Activated naive CD4-positive, alpha-beta T cell treated with anti-CD3 and anti-CD28 coated beads for 36 hours (primary cell): ENCODE measurements at places on chromosomes 16 and 17. TPM values are rescaled to one million over a fixed set of nuclear protein-coding genes. Genes with fewer than 3 reads are reported as not detected.
A peak's percentile ranks its signal among the peaks of the same experiment; 100 is the strongest.

GRCh38 chr16:81553080-81553813 lies 108.6 kb downstream of the CMIP start:
- DNase-seq = no peak

- DNase-seq = no peak
Observed at GRCh38 chr16:86593913-86594620, 15.7 kb downstream of the FOXL1 start.

GRCh38 chr17:64006361-64007088 lies 8.4 kb downstream of the PRR29 start:
- DNase-seq = no peak

DNA sequence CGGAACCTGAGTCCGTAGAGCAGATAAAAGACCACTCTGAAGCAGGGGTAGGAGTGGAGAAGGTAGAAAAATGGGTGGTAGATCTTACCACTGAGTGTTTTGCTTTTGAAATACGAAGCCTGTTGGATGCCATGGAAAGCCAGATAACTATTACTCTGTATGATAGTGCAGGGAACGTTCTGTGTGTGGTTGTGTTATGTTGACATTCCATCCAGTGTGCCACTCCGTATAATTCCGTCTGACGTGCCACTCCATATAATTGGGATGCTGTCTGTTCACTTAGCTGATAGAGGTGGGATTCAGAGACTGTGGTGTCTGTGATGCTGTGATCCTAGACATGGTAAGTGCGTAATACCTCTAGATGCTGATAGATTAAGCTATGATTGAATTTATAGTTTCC lies 263.2 kb upstream of the CACNG5 start:
- DNase-seq = no peak

Gene SCNN1B
- total RNA-seq = not detected

Gene TPSAB1
- not detected for total RNA-seq

DNA sequence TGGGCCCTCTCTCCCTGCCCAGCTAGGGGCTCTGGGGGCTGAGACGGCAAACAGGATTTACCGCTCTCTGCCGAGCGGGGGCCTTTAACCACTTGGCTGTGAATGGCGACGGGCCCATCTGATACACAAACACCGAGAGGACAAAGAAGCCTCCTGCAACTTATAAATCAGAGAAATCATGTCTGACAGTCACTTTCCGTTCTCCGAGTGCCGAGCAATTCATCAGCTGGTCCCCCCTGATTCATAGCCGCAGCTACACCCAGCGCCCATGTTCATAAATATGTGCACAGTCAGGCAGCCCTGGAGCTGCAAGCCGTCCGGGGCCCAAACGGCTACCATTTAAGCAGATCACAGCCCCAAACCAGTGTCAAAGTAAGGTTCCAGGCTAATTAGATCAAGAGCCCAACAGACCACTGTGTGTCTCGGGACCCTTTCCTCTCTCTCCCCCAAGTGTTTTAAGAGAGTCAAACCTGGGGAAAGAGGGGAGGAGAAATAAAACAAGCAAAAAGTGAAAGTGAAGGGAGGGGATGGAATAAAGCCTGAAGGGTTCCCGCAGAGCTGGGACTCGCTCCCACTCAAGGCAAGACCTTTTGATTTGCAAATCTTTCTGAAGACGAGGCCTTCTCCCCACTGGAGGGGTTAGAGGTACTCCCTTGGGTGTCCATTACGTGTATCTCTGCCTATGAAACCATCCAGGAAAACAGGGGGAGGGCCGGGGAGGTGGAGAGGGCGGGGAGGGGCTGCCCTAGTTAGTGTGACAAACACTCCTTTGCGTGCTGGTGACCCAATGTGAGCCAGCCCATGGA lies 154.7 kb downstream of the C16orf78 start:
- peak; percentile 64 for DNase-seq

GRCh38 chr16:88537859-88538258 lies 32.3 kb upstream of the ZC3H18 start:
- DNase-seq = no peak

DNA sequence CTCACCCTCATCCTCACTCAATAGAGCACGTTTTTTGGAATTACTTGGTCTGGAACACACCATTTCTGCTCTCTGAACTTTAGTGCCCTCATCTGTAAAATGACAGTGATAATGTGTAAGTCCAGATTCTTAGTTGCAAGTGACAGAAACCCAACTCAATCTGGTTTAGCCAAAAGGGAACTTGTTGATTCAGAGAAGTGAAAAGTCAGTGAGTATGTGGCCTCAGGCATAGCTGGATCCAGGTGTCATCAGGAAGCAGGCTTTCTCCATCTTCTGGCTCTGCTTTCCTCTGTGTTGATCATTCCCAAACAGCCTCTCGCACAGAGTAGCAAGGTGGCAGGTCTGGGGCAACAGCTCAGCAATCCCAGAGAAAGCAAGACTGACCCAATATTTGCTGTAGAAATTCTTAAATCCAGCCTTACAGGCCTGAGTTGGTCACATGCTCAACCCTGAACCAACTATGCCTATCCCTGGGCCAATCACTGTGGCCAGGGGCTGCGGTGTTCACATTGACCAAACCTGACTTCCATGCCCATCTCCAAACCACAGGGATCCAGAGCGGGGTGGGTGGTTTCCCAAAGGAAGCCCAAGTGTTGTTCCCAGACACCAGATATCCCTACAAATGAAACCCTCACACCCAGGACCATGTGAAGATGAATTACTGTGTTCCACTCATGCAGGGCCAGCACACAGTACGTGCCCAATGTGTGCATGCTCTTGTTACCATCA lies 23.3 kb upstream of the ALKBH5 start:
- no peak for DNase-seq

DNA sequence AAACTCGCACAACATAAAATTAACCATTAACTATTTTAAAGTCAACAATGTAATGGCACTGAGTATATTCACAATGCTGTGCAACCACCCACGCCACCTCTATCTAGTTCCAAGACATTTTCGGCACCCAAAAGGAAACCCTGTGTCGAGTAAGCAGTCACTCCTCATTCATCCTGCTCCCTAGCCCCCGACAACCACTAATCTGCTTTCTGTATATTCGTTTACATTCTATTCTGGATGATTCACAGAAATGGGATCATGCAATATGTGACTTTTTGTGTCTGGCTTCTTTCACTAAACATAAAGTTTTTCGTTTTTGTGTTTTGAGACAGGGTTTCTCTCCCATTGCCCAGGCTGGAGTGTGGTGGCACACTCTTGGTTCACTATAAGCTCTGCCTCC lies 42.2 kb upstream of the HAPSTR1 start:
- no peak for DNase-seq

Gene LPO
- total RNA-seq = not detected

GRCh38 chr17:45826919-45827588 lies 17.6 kb upstream of the SPPL2C start:
- DNase-seq = no peak

GRCh38 chr16:88695753-88696152 lies 9.4 kb upstream of the SNAI3 start:
- DNase-seq = no peak

Gene NEUROD2
- not detected for total RNA-seq

Gene HS3ST3A1
- total RNA-seq = 1.1 TPM

DNA sequence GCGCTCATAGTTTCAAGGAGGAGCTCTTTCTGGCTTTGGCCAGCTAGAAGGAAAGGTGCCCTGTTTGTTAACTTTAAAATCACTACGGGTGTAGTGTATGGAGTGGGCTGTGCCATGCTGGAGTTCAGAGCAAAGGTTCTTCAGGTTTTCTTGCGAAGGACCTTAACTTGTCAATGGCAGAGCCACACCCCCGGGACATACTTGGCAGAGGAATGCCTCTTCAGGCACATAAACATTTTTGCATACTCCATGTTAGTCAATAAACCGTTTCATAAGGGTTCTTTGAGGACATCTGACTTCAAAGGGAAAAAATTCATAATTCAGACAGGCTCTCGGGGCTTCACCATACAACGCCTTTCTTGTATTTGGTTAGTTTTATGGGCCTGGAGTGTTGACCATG lies 113.0 kb upstream of the PLCG2 start:
- DNase-seq = no peak

GRCh38 chr17:78601577-78602190 lies 24.5 kb upstream of the DNAH17 start:
- no peak for DNase-seq

DNA sequence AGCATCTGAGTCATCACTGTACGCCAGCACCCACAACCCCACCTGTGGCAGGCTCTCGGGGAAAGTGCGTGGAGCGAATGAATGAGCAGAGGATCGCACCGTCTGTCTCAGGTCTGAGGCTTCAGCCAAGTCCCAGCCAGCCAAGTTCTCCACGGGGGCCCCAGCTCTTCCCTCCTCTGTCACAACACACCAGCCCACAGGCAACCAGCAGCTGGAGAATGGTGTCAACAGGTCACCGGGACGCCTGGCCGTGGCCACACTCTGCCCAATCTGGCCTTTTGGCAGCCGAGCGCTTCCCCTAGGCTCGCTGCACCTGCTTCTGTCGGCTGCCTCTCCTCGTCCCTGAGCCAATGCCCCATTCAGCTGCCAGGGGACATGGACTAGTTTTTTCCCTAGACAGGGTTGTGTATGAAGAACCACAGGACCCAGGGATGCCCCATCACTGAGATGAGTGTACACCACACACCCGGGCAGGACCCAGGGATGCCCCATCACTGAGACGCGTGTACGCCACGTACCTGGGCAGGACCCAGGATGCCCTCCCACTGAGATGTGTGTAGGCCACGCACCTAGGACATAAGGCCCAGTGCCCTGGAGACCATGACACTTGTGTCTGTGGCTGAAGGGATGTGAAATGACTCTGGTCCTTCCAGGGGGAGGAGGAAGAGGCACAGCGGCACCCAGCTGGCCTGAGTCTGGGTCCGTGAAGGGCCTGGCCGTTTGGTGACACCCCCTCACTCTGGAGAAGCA lies 52.8 kb downstream of the ABR start:
- DNase-seq = no peak

Gene CCL7
- not detected for total RNA-seq

GRCh38 chr16:85561248-85562092 lies 51.7 kb upstream of the GSE1 start:
- no peak for DNase-seq

DNA sequence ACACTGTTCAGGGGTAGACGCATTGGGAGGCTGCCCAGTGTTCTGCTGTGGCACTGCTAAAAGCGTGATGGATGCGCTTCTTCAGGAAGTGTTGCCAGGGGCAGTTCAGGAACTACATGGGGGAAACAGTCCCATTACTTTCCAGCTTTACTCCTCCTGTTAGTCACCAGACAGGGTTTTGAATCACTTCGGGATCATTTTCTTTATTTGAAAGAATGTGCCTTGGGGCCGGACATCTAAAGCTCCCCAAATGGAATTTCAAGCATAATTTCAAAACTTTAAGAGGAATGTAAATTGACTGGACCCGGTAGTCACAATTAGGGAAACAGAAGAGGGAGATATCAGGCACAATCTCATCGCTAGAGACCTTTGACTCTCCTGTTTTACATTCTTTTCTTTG lies 1.3 kb upstream of the KRTAP2-1 start:
- DNase-seq = no peak

- no peak for DNase-seq
Observed at GRCh38 chr17:64008830-64009229, 10.7 kb downstream of the PRR29 start.

GRCh38 chr16:89786474-89787364 lies 29.7 kb downstream of the FANCA start:
- no peak for DNase-seq

- no peak for DNase-seq
Observed at GRCh38 chr17:46726206-46726605, 92.3 kb downstream of the WNT3 start.

- DNase-seq = no peak
Observed at GRCh38 chr16:74954763-74955162, 30.2 kb downstream of the WDR59 start.

- DNase-seq = no peak
Observed at GRCh38 chr17:77379832-77380231, 239.1 kb downstream of the SEC14L1 start.

- DNase-seq = no peak
Observed at GRCh38 chr17:33927732-33928133, 327.4 kb upstream of the CCL2 start.

GRCh38 chr17:74490716-74491115 lies 24.3 kb downstream of the CD300A start:
- DNase-seq = no peak

Gene OTOP2
- not detected for total RNA-seq

GRCh38 chr17:39622380-39623006 lies 4.3 kb upstream of the PPP1R1B start:
- peak; percentile 71 for DNase-seq

DNA sequence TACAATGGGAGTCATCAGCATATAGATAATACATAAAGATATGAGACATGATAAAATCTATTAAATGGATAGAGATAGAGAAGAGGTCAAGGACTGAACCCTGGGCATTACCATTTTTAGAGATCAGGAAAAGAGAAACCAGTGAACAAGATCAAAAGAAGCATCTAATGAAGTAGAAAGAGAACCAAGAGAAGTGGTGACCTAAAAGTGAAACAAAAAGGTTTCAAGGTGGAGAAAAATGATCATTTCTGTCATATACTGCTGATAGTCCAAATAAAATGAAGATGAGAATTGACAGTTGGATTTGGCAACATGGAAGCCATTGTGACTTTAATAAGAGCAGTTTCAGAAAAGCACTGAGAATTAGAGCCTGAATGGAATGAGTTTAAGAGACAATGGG lies 165.1 kb downstream of the PPM1E start:
- DNase-seq = no peak

Gene TP53TG3F
- total RNA-seq = not detected
